Stomach (tissue), 19 donors: ENCODE measurements at places on chromosomes 4 and X. TPM values are rescaled to one million over a fixed set of nuclear protein-coding genes. Genes with fewer than 3 reads are reported as not detected.

Gene FAM90A26
- not detected for total RNA-seq

Gene MND1
- not detected for total RNA-seq

DNA sequence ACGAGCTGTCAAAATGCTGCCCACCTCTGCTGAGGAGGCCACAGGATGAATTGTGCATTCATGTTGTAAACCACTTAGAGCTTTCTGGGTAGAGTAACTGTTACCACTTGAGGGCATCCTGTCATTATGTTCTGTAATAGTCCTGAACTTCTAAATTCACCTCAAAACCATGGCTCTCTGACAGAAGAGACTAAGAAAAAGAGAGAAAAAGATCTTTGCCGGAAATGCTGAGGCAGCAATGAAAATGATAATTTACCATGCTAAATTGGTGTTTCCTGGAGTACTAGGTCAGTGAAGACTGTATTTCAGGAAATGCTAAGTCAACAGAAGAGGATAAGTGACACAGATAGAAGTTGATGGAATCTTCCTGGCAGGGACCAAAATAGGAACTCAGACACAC, 942.3 kb upstream of the SLIT2 start:
- DNase-seq: no peak

Gene ODAPH
- total RNA-seq: not detected

GRCh38 chr4:124883632-124884031, 171.1 kb upstream of the ANKRD50 start:
- no peak for DNase-seq

- peak; percentile 78 for DNase-seq
Measured at GRCh38 chrX:44675362-44676024, 132.8 kb upstream of the FUNDC1 start.

GRCh38 chrX:150450519-150451177, 87.5 kb downstream of the MAMLD1 start:
- DNase-seq: no peak

DNA sequence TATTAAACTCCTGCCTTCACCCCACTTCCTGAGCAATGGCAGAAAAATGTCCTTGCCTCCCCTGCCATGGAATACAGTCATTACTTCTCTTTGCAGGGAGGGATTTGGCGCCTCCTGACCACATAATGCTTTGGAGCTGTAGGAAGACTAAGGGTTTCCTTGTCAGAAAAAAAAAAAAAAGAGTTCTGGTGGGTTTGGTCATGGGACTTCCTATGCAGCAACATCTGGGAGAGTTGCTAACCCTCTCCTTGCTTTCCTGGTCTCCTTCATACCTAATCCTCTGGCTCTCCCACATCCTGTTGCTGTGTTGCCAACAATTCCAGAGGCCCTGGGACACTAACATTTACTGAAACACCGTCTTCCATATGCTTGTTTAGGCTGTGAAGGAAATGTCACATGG, 75.1 kb upstream of the MBNL3 start:
- no peak for DNase-seq

DNA sequence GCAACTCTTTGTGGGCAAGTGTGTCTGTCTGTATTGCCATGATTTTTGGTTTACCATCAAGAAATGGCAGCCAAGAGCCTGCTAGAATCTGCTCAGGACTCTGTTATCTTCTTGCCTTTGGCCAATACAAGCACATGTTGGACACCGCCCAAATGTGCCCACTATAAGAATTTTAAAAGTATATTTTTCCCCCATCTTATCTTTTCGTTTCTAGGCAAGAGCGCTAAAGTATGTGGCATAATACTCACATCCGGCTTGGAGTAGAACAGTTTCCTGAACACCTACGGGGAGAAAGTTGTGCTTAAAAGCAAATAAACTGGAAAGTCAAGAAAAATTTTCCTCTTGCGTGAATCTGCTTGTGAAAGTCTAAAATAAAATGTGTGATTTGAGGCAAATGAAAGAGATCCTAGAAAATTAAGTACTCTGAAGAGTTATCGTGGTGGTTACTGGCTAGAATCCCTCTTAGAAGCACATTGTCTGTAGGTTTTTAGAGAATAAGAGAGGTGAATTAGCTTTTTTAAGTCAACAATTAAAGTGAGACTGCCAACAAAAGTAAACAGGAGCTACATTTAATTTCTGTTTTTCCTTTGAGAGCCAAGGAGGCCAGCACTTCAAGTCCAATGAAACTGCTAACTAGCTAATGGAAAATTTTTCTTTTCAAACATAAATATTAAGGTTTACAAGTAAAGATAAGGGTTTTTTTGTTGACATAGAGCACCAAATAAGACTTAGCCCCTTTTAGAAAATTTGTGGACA, 220.2 kb downstream of the SOWAHB start:
- peak; percentile 78 for DNase-seq

Gene EOLA2
- 106 TPM for total RNA-seq
